ENCODE measurements at places on chromosomes 3 and 15.

- no peak for DNase-seq
Observed at GRCh38 chr15:91171334-91171733, 71.3 kb downstream of the SV2B start.

GRCh38 chr15:61088675-61089074, 140.4 kb downstream of the RORA start:
- no peak for DNase-seq

GRCh38 chr15:100836501-100836900, 43.1 kb upstream of the ALDH1A3 start:
- DNase-seq: no peak

DNA sequence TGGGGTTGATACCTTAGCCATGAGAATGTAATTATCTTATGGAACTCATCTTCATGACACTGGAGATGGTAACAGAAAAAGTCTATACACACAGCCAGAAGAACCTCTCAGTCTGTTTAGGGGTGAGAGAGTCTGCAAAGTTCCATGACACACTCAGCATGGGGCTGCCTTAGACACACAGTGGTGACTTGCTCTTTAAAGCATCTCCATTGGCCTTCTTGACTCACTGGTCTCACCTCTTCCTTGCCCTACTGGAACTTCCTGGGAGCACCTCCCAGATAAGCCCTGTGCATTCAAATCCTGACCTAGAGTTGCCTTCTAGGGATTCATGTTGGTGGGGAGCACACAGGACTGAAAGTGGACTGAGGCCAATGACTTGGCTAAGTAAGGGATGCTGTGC, 9.3 kb downstream of the MAGI1 start:
- DNase-seq: no peak

- DNase-seq: no peak
Observed at GRCh38 chr3:47868306-47868705, 65.4 kb downstream of the DHX30 start.

- no peak for DNase-seq
Observed at GRCh38 chr15:35567392-35567791, 21.4 kb upstream of the DPH6 start.

- DNase-seq: peak; percentile 78
Observed at GRCh38 chr3:115099986-115100571, 47.0 kb downstream of the ZBTB20 start.

DNA sequence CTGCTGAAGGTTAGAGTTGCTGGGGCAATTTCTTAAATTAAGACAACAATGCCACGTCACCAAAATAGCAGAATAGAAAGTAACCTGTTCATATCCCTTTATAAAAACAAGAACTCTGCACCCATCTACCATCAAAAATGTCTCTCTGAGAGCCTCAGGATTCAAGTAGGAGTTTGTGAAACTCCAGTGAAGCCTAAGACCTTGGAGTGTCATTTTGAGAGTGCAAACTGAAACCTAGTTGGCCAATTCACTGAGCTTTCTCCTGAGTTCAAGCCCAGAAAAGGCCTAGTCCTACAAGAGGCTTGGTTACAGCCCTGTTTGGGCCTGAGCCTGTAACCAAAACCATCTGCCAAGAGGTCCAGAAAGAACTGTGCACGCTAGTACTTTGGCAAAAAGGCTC, 335.1 kb downstream of the EFHB start:
- DNase-seq: no peak

- no peak for DNase-seq
Observed at GRCh38 chr3:113214917-113215595, 3.7 kb downstream of the BOC start.

GRCh38 chr3:126679831-126680666, 24.0 kb upstream of the CHCHD6 start:
- no peak for DNase-seq

DNA sequence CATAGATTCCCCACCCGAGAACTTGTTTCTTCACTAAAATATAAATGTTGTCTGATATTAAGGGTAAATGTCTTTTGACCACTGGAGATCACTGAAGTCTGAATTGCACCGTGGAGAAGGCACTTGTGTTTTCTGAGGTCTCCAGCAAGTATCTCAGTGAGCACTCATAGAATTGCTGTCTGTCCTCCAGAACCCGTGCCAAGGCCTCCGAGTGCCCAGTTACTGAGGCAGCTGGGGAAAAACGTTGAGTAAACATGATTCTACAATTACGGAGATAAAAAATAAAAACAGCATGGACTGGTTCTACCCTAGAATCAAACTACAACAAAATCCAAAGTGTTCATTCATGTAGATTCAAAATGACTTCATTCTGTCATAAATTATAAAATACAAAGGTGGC, 60.0 kb downstream of the MLH1 start:
- DNase-seq: no peak

DNA sequence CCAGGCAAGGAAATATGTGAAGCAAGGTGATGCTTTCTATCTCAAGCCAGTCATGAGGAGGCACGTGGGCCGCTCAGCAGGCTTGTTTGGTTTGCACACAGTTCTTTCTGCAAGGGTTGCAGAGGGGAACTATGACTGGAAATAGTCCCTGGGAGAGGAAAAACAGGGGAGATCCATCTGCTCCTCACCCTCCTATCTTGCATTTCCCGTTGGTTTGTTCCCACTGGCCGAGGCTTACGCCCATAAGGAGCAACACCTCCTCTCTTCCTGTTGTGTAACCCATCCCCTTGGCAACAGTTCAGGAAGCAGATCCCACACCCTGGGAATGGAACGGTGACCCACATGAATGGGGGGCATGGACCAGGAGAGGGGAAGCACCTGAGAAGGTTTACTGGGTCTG, 72.1 kb upstream of the MAGI1 start:
- no peak for DNase-seq

DNA sequence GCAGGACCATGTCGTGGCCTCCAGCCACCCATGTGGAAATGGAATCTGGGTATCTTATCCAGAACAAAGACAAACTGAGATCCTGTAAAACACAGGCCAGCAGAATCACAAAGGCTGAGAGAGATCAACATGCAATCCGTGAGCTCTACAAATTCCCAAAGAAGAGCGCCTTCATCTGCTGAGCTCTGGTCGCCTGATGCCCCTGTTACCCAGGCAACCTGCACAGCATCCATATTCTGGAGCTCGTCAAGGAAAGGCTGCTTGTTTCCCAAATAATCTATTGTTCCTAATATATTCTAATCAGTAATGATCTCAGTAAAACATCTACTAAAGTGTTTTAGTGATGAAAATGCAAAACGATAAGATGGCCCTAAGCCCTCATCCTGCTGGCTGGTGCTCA, 133.6 kb downstream of the OCA2 start:
- no peak for DNase-seq

GRCh38 chr15:58387130-58387529, 44.7 kb upstream of the LIPC start:
- no peak for DNase-seq

GRCh38 chr15:79973456-79974195, 2.6 kb upstream of the BCL2A1 start:
- no peak for DNase-seq

- DNase-seq: no peak
Observed at GRCh38 chr3:183533412-183534132, 21.9 kb downstream of the KLHL6 start.

DNA sequence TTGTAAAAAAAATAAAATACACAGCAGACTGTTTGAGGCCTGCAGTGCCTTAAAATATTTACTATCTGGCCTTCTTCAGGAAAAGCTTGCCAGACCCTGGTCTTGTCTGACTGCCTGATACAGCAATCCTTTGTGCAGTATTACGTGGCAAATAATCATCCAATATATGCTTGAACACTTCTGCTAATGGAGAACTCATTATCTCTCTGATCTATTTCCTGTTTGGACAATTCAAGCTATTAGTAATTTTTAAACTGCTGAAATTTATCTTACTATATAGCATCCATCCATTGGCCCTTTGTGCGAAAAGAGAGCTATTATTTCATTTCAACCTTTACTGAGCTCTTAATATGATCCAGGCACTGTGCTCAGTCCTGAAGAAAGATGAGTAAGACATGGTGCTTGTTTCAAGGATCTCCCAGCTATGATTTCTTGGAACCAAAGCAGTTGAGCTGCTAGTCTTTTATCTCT, 15.9 kb downstream of the ATG7 start:
- DNase-seq: no peak

DNA sequence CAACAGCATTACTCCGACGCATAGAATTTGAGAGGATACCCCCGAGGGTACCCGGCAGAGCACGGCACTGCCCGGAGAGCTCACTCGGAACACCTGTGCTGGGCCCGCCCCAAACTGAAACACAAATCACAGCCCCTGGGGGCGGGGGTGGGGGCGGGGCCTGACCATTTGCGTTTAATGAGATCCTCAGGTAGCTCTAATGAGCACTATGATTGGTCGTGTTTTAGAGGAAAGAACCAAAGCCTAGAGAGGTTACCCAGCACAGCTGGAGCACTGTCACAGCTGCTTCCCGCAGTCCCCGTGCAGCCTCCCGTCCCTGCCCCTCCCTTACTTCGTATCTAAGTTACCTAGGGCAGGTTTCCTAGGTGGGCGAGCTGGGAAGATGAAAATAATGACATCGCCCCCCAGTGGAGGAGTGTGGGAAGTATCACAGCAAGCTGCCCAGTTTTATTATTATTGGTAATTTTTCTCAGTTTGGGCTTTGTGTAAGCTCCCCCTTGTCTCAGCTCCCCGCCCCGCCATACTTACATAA, 187.1 kb downstream of the PDE8A start:
- peak; percentile 85 for DNase-seq

- no peak for DNase-seq
Observed at GRCh38 chr3:65004306-65004705, 316.5 kb upstream of the ADAMTS9 start.

DNA sequence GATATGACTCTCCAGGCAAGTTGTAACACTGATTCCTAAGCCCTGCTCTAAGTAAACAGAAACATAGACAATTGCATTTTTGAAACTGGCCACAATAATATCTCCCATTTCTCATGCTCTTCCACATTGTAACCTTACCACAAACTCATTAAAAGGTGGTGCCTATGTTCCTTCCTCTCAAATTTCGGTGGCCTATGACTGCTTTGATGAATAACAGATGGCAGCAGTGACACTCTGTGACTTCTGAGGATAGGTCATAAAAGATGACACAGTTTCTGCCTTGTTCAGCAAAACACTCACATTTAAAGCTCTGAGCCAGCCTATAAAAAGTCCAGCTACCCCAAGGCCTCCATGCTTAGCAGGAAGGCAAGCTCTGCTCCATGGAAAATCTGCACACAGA, 195.2 kb downstream of the EFHB start:
- DNase-seq: no peak

- DNase-seq: no peak
Observed at GRCh38 chr3:130960139-130960795, 66.4 kb downstream of the ASTE1 start.

DNA sequence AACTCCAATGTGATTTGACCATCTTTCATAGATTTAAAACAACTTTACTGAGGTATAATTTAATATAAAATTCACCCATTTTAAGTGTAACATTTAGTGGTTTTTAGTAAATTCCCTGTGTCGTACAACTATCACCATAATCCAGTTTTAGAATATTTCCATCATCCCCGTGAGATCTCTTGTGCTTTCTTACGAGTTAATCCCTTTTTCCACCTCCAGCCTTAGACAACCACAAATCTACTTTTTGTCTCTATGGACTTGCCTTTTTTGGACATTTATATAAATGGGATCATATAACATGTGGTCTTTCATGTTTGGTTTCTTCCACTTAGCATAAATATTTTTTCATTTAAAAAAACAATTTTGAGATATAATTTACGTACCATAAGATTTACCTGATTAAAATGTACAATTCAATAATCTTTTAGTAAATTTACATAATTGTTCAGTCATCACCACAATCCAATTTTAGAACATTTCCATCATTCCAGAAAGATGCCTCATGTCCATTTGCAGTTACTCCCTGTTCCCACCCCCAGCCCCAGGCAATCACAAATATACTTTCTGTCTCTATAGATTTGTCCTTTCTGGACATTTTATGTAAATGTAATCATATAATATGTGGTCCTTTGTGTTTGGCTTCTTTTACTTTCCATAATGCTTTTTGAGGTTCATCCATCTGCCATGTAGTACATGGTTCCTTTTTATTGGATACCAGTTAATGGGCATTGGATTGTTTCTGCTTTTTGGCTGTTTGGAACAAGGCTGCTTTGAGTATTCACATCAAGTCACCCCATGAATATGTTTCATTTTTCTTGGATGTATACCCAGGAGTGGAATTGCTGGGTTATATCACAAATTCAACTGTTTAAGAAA, 3.1 kb downstream of the OXSR1 start:
- no peak for DNase-seq

- no peak for DNase-seq
Observed at GRCh38 chr3:134311693-134312071, 61.0 kb upstream of the RYK start.

DNA sequence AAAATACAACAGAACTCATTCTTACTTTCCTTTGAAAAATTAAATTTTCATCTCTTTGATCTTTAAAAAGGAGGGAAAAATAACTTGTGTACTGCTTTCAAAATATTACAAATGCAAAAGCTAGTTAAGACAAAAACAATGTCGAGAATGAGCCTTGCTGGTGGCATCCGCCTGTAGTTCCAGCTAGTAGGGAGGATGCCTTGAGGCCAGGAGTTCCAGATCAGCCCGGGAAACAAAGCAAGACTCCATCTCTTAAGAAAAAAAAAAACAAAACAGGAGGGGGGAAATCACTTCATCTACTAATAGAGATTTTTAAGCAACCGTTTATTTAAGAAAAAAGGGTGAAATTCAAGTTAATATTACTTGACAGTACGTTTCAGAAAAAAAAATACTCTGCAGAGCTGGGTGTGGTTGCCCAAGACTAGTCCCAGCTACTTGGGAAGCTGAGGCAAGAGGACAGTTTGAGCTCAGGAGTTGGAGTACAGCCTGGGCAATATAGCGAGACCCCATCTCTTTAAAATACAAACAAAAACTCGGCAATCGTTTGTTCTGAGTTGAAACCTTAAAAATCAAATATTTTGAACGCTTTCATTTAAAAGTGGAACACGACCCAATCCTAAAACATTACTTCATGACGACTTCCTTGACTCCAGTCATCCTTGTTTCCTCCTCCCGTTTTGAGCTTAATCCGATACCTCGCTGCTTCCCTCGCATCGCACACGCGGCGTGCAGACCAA, 1.2 kb downstream of the KPNA1 start:
- DNase-seq: no peak

- no peak for DNase-seq
Observed at GRCh38 chr3:144433006-144433405, 461.4 kb downstream of the DIPK2A start.
